A172 (cell line): ENCODE measurements at places on chromosomes 5 and 9.

DNA sequence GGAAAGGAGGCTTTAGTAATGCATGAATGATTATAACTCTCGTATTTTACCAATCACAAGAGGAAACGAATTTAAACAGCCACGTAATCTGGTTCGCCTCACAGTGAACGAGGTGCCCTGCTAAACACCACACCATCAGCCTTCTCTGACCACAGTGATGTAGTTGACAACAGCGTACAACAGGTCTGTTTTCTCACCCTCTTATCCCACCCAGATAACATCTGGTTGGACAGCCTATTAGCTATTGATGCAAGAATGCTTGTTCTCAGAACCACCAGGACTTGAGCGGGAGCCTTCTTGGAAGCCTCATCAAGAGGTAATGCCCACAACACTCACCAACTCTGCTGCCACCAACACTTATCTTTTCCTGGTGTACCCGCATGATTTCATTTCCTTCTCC lies 23.3 kb downstream of the SLC1A3 start:
- no peak for DNase-seq

DNA sequence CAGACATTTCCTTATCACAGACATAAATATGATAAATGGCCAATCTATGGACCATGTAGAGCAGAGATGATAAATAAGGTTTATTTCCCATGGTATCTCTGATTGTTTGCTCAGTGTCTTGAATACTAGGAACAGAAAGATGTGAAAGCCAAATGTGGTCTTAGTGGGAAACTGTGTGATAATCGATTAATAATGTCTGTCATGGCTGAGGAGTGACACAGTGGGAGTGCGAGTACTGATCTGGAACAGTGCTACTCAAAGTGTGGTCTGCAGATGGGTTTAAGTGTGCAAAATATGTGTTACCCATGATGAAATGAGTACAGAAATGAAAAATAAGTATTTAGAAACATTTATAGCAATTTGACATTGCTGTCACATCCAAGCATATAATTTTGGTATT lies 92.5 kb downstream of the PTTG1 start:
- no peak for DNase-seq

- no peak for DNase-seq
These were observed 21.2 kb downstream of the MEGF9 start for GRCh38 chr9:120692901-120693699.

DNA sequence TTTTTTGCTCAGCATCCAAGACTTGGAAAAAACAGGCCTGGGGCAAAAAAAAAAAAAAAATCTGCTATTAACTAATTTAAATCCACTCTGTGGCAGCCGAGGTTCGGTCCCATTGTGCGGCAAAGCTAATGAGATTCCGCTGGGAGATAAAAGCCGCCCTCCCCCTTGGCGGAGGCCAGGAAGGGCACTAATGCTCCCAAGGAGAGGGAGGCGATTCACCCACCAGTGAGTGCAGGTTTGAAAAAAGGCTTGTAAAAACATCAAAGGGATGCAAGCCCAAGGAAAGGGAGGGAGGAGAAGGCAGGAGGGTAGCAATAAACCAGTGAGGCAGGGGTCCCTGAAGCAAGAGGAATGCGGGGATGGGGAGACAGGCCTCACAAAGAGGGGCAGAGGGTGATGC lies 129.5 kb upstream of the RAPGEF1 start:
- DNase-seq: no peak

DNA sequence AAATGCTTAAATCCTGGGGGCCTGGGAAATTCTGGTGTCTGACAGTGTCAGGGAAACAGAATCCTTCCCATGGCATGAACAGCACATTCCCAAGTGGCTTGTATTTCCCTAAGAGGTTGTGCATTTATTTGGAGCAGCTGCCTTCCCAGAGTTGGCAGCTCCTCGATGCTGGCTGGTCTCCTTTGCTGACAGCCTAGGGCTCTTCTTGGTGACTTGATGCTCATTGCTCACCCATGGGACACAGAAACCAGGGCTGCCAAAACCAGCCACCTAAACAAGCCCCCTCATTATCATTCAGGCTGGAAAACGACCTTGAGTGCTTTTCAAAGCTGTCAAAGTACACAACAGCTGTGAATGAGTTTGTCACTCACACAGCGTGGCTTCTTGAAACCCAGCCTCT lies 24.2 kb downstream of the ENHO start:
- no peak for DNase-seq

- DNase-seq: peak; percentile 67
These were observed 95.8 kb downstream of the ANKRD18B start for GRCh38 chr9:33619666-33620404.

DNA sequence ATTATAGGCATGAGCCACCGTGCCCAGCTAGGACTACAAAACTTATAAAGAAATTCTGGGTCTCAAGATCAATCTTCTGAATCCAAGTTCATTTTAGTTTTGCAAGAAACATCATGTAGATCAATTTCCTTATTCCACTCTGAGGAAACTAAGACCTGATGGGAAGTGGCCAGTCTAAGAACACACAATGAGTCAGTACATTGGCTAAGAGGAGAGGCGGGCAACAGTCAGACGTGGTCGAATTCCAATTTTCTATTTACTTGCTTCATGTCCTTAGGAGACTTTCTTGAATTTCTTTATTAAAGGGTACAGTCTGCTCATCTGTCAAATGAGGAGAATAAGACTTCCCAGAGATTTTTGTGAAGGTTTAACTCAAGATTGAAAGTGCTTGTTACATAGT lies 432.1 kb upstream of the BRINP1 start:
- no peak for DNase-seq

- no peak for DNase-seq
These were observed 226.0 kb downstream of the MPDZ start for GRCh38 chr9:13053504-13053903.
